T-helper 1 cell (primary cell): ENCODE measurements at places on chromosomes 5 and 9.

GRCh38 chr5:218457-219291 is 554 bp downstream of the SDHA start:
- DNase-seq: no peak

DNA sequence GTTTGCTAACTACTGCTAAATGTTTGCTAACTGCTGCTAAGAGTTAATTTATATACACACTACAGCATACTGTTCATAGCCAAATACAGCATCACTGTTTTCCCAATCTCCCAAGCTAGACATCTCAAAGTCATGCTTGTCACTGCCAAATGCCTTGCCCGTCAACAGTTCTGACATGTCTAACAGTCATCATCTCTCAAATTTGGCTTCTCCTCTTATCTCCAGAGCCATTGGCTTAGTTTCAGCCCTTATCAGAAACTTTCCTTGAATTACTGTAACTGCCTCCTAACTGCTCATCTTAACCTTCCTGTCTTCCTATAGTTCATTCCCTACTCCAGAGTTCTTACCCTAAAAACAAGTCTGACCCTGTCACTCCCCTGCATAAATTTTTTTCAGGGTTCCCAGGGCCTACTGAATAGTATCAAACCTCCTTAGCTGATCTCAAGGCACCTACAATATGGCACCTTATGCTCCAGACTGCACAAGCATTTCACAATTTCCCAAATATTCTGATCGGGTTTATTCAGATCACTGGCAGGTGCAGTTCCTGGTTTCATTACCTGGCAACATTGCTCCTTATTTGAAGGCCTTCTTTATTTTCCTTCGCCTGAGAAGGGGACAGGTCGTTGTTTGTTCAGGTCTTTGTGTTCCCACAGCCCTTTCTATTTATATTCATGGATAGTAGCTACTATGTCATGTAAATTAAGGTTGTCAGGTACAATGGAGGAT is 55.9 kb upstream of the ANKRD55 start:
- no peak for DNase-seq

- no peak for DNase-seq
These were observed 30.8 kb downstream of the ZSWIM6 start for GRCh38 chr5:61362796-61363368.

GRCh38 chr5:139635606-139636206 is 12.4 kb upstream of the CXXC5 start:
- no peak for DNase-seq

DNA sequence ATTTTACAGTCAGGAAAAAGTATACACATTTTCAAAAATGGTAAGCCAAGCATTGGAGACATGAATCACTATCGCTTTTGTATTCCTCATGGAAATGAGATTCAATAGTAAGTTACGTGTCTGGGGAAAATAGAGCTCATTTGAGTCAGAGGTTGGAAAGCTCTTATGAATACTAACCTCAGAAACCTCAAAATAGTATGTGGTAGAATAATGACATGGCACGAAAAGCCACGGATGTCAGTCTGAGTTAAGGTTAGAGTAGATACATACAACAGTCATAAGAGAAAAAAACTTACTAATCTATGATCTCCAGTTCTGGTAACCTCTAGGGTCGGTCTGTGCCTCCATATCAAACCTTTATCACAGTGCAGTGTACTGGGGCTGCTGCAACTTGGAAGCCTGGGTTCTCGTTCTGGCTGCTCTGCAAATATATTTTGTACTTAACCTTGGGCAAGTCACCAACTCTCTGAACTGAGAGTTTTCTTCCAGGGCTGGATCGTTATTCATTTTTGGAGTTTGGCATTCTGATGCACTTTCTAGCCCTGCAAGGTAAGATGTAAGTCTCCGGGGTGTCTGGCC is 31.8 kb downstream of the MAP1B start:
- no peak for DNase-seq

- no peak for DNase-seq
These were observed 88.4 kb upstream of the SH3PXD2B start for GRCh38 chr5:172542651-172543131.

- DNase-seq: no peak
These were observed 10.5 kb downstream of the EXD3 start for GRCh38 chr9:137412431-137412830.

- no peak for DNase-seq
These were observed 205.7 kb downstream of the ADAMTS12 start for GRCh38 chr5:33685873-33686755.

GRCh38 chr9:16475996-16476395 is 394.5 kb downstream of the BNC2 start:
- no peak for DNase-seq

DNA sequence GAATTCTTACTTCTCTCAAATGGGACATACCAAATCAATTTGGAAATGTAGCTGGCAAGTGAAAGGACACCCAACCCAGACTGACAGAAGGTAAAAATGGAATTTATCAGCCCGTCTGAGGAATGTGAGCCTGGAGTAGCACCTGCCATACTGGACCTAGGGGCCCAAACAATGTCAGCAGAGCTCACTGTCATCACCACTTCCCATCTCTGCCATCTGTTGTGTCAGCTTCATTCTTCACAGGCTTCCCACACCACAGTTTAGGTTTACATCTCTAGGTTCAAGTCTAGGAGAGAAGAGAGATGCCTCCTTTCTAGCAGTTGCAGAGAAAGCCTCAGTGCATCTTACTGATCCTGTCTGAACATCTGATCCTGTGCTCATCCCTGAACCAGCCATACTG is 222.4 kb downstream of the DOCK8 start:
- no peak for DNase-seq

- DNase-seq: no peak
These were observed 32.2 kb downstream of the GCNT4 start for GRCh38 chr5:75020016-75020656.

DNA sequence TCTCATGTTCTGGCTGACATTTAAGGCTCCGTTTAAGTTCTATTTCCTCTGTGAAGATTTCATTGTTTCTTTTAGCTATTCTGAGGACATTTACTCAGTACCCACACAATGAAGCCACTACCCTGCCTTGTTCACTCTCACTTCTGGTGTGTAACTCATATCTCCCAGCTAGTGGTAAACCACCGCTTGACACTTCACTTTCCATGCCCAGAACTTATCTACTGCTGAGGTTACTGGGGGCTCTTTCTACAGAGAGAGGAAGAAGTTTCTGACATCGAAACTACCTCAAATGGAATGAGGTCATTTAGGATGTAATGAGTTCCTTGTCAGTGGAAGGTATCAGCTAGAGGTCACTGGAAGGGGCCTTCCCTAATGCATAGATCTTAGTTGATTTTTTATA is 501.5 kb downstream of the DMAC1 start:
- DNase-seq: no peak

GRCh38 chr5:59149827-59150226 is 567.0 kb downstream of the RAB3C start:
- no peak for DNase-seq

DNA sequence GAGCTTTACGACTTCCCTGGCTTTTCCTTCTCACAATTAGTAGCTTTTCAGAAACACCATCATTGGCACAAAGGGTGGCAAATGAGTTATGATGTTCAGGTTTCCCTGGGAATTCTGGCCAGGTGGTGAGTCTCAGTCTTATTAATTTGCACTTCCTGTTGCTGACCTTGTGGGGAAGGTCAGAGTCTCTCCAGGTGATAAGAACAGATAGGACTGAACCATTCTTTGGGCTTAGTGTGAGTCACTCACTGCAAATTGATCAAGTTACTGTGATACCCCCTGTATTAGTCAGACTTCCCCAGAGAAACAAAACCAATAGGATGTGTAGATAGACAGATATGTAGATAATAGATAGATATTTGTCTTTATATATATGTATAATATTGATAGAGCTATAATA is 53.8 kb upstream of the RANBP3L start:
- DNase-seq: no peak

DNA sequence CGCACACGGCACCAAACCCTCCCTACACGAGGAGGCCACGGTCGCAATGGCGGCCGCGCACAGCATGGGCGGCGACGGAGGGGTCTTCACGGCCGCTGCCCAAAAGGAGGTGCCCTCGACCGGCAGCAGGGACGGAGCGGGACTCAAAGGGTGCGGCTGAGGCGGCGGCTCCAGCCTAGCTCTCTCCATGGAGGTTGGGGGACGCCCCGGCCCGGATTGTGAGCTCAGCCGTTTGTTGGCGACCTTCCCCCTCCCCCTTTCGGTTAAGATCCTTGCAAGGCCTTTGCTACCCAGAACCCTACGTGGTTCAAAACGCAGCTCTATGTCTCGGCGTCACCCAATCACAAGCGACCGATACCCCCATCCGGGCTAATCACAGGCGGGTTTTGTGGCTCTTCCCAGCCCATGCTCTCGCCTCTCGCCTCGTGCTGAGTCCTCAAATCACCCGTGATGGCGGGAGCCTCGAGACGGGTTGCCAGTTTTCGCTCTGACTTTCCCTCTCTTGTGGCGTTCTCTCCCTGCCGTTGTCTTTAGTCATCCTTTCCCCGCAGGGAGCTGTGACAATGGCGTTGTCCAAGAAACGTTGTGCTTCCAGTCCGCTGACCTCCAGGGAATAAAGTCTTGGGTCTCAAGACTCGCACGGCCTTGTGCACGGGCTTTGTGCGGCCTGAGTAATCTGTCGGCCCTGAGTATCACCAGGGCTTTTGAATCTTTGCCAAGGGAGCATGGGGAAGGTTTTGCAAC is 19.5 kb downstream of the C5orf52 start:
- DNase-seq: no peak

- no peak for DNase-seq
These were observed 42.7 kb downstream of the DDX31 start for GRCh38 chr9:132627106-132627505.

GRCh38 chr5:80083101-80083890 is 48.1 kb downstream of the THBS4 start:
- DNase-seq: no peak

GRCh38 chr5:51983161-51983560 is 599.9 kb downstream of the ISL1 start:
- DNase-seq: no peak

GRCh38 chr9:33813712-33814641 is 3.0 kb upstream of the UBE2R2 start:
- DNase-seq: no peak

DNA sequence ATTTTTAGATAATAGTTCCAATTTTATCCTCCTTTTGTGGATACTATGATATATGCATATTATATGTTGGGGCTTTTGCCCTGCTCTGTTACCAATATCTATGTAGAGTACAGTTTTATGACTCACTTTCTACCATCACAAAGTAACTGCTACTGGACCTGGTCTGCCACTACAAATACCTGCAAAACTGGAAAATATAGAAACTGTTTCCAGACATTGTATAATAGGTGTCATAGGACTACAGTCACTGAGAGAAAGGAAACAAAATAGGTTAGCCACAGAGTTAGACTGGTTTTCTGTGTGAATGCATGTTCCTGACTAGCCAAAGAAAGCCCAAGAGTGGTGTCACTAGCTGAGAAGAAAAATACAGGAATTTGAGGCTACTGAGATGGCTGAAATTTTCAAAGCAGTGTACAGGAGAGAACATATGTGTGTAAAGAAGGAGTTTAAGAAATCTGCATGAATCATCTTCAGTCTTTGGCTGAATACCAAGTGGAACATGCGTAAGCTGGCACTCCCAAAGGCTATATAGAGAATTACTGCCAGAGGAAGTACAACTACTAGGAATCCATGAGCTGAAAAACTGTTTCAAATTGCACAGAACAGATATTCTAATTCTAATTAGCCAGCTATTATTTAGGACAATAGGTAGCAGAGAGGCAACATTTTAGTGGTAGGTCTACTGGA is 29.0 kb upstream of the FAM174A start:
- DNase-seq: no peak

DNA sequence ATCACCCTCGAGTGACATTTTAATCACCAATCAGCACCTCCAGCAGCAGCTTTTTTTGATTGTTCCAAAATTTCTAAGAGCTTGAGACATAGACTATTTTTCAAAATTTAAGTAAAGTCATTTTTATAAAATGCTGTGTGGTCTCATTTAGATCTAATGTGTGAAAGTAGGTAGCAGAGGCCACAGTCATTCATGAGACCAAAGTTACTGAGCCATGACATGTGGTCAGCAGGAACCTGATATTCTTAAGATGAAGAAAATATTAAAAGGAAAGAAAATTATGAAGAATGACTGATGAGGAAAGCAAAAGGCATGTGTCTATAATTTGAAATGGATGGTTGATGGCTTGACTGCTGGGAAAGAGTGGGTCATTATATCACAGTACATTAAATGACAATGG is 7.2 kb downstream of the FREM1 start:
- DNase-seq: no peak

- DNase-seq: no peak
These were observed 186.7 kb upstream of the NR4A3 start for GRCh38 chr9:99635032-99635431.

DNA sequence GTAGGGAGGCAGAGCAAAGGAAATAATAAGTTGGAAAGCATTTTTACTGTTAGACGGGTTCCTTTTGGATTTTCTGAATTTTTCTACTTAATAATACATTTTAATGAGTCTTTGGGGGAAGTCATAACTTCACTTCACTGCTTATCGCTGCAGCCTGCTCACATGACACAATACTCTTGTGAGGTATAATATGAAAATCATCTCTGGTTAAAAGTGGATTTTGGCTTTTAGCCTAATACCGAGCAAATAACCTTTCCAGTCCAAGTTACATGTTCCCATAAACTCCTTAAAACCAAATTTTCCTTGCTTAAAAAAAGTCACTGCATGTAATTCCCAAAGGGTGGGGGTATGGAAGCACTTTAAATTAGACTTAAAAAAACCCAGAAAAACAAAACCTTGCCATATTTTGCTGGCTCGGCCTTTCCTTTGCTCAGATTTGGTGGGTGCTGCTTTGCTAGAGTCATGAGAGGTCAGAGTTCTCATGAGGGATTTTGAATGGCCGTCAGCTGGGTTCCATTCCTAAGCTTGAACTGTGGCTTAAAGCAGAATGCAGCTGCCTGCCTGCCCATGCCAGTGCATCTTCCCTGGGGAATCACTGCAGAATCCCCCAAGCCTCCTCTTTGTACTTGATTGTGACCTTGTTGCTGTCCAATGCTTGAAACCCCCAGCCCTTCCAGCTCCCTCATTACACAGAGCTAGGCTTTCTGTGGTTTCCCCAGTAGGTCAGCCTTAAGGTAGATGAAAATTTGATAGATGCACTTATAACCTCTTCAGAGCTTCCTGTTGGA is 331.8 kb downstream of the KDM4C start:
- no peak for DNase-seq

DNA sequence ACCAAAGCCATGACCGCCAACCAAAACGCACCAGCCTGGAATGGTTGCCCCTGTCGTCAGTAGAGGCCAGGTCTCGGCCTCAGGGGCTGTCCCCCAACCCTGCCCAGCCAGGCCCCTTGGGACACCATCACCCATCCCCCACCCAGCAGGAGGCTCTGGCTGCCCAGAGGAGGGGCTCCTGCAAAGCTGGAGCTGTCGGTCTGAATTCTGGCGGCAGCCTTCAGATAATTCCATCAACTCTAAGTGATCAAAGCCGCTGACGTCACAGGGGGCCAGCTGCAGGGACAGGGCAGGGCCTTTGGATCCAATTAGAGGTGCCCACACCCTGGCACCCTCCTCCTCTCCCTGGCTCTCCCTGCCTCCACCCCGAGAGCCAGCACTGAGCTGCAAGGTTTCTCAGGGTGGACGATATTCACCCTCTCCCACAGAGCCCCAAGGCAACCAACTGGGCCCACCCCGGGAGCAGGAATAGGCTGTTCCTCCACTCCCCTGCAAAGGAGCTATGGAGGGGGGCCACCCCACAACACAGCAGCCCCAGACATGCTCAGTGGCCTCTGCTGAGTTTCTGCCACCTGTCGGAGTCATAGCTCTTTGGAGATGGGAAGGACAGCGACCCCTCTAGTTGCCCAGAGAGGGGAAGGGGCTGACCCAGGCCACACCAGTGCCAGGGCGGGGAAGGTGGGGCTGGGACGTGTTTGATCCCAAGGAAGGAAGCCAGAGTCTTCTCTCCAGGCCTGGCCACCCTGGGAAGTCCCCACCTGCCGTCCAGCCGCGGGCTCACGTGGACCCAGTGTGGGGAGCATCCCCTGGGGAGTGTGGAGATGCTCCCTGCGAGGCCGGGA is 78.4 kb downstream of the NTNG2 start:
- no peak for DNase-seq
